Frontal cortex (tissue), 4 donors: ENCODE measurements at places on chromosomes 3 and 15. TPM values are rescaled to one million over a fixed set of nuclear protein-coding genes. Genes with fewer than 3 reads are reported as not detected.
A peak's percentile ranks its signal among the peaks of the same experiment; 100 is the strongest.

DNA sequence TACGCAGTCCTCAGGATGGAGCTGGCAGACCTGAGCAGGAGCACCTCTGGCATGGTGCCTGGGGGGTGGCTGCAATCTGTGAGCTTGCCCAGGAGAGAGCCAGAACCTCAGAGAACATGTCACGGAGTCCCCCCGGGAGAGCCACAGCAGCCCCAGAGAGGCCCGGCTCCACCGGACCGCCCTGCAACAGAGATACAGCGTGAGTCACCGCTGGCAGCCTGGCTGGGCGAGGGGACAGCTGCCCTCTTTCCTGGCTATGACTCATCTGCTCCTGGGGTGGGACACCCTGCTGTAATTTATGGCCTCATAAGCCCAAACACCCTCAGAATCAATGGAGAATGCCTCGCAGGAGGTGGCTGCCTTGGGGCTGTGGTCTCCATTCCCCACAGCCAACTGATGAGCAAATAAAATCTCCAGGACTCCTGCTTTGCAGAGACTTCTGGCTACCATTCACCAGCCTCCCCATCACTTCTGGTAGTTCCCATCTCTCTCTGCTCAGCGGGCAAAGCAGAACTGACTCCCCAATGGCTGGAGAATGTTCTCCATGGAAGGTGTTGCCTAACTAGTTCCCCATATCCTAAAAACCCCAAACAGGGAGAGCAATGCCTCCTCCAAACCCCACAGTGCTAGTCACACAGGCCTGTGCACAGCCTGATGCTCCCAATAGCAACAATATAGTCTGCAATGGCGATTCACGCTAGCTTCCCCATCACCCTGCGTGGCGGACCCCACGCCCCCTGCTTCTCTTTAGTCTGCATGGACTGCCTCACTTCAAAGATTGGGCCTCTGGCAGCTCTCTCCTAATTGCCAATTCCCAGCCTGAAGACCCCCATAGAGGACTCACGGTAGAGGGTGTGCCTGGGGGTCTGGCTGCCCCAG lies 21.6 kb downstream of the ACSBG1 start:
- DNase-seq = peak; percentile 65

DNA sequence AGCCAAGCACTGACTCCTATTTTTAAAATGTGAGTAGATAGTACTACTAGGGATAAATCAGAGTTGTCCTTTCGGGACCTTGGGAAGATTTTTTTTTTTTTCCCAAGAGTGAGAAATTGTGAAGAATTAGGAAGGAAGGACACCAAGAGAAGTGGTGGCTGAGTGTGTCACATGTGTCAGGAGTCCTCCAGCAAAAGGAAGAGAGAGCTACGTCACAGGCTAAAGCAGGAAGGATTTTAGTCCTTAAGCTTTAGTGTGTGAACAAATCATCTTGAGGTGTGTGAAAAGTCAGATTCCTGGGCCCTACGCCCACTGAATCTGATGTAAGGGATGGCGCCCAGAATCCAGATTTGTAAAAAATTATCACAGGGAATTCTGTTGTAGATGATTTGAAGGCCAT lies 172.7 kb downstream of the SERPINI1 start:
- no peak for DNase-seq

DPPA2 gene
- total RNA-seq = not detected

DNA sequence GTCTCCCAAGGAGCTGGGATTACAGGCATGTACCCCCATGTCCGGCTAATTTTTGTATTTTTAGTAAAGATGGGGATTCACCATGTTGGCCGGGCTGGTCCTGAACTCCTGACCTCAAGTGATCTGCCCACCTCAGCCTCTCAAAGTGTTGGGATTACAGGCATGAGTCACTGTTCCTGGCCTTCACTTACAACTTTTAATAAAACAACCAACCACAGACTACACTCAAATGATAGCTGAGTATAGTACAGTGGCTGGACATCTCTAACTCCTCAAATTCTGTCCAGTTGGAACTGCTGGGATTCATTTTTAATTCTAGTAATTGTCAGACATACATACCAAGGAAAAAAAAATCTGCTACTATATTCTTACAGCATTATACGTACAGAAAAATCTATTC lies 71.0 kb downstream of the PBRM1 start:
- no peak for DNase-seq

P2RY1 gene
- 33.8 TPM for total RNA-seq

DNA sequence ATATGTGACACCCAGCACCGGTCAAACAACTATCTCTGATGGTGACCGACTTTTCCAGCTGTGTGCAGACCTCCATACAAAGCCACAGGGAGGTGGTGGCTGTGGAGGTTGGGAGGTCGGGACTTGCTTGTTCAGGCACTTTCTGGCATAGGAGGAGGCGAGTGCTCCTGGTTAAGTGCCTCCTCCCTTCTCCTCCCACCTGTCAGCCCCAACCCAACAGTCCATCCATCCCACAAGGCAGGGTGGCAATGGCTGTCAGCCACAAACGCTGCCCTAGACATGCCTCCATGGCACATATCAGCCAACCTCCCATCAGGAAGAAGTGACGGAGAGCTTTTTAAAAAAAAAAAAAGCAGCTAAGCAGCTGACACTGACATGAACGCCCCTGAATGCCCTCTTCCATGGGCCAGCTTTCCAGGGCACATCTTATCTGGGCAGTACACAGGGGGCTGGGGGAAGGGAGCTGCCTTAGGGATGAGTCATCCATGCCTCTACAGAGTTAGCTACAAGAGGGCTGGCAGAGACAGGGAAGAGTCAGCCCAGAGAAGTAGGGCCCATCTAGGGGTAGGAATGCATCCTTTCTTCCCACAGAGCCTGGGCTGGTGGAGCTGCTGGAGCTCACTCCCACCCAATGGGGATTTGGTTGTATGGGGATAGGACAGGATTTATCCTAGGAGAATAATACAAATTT lies 41.2 kb downstream of the CCDC12 start:
- DNase-seq = peak; percentile 65

DNA sequence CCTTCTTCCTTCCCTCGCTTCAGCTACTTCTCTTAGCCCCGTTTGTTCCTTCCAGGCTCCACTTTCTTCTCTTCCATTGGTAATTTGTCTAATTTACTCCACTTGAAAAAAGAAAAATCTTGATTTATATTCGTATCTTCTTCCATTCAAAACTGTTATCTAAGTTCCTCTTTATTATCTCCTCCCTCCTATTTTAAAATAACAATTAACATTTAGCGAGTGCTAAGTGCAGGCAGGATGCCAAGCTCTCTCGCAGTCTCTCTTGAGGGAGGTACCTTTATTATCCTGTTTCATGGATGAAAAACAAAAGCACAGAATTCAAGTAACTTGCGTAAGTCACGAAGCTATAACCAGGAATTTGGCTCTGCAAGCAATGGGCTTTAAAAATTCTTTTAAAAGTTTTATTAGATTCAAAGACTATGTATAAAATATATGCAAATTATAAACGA lies 418.9 kb upstream of the NAALADL2 start:
- no peak for DNase-seq

SPINK8 gene
- total RNA-seq = not detected

DNA sequence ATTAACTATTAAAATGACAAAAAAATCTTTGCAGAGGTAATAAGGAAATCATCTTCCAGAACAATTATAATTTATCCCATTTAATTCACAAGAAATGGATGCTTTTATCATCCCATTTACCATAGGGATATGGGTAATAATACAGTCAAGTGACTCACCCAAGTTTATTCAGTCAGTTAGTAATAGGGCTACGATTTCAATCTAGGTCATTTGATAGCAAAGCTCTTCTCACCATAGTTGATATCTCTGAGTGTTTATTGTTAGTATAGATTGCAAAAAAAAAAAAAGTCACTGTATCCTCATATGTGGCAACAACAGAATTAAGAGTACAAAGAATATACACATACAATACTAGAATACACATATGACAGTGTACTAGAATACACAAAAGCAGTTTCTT lies 797.1 kb downstream of the ROBO1 start:
- no peak for DNase-seq

GRCh38 chr15:29872716-29873115 lies 50.4 kb upstream of the TJP1 start:
- DNase-seq = no peak

- DNase-seq = no peak
Observed at GRCh38 chr3:65371053-65371452, 667.7 kb downstream of the MAGI1 start.

PLOD2 gene
- total RNA-seq = 14.7 TPM

DNA sequence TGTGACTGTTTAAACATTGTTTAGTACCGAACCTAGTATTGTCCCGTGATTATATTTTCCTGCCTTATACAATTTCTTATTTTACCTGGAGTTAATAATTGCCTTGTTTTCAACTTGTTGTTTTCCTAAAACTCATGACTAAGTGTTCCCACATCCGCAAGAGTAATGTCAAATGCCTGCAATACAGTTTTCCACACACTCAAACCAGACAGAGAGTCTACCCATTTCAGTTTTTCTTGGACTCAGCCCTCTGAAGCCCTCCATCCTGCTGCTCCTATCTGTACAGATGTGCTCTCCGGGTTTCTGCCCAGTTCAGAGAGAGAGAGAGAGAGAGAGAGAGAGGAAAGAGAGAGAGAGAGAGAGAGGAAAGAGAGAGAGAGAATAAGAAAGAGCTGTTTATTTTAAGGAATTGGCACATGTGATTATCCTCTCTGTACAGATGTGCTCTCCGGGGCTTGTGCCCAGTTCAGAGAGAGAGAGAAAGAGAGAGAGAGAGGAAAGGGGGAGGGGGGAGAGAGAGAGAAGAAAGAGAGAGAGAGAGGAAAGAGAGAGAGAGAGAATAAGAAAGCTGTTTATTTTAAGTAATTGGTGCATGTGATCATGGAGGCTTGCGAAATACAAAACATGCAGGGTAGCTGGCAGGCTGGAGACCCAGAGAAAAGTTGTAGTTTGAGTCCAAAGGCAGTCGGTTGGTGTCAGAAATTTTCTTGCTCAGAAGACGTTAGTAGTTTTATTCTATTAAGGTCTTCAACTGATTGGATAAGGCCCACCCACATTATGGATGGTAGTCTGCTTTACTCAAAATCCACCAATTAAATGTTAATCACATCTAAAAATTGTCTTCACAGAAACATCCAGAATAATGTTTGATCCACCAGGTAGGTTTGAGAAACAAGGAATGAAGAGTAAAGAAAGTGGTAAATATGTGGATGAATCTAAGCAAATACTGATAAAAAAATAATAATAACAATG lies 104.1 kb upstream of the GOLGA8J start:
- DNase-seq = no peak

MFN1 gene
- 109 TPM for total RNA-seq

DNA sequence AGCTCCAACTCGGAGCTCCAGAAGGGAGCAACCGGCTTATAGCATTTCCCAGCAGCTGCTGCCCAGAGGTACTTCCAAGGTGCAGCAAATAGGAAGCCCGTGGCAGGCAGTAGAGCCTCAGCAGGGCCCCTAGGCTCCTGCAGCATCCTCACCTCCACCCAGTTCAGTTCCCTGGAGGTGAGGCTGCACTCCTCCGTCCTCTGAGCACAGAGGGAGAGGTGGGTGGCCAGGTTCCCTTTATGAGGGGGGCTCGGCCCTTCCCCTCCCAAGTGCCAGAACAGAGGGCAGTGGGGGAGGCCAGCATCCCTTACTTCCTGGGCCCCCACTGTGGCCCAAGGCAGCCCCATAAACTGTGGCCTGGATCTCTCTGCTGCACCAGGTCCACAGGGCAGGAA lies 150.2 kb downstream of the ATP10A start:
- DNase-seq = no peak

DNA sequence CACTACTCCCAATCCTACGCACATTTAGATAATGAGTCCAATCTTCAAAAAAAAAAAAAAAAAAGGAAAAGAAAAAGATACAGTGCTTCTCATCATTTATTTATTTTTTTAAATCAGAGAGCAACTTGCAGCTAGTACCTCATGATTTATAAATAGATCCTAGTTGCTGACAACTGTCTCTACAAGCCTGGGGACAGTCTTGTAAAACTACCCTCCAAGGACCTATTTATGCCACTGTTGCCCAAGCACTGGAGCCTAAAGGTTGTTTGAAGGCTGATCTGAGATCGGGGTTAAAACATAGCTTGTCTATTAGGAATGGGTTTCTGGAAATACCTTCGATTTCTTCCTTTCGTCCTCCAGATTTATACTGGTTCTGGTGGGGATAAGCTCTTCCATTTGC lies 14.7 kb downstream of the GABRR3 start:
- no peak for DNase-seq

GRCh38 chr3:59797533-59797932 lies 747.7 kb upstream of the CFAP20DC start:
- no peak for DNase-seq

RARRES1 gene
- total RNA-seq = 4.5 TPM

DNA sequence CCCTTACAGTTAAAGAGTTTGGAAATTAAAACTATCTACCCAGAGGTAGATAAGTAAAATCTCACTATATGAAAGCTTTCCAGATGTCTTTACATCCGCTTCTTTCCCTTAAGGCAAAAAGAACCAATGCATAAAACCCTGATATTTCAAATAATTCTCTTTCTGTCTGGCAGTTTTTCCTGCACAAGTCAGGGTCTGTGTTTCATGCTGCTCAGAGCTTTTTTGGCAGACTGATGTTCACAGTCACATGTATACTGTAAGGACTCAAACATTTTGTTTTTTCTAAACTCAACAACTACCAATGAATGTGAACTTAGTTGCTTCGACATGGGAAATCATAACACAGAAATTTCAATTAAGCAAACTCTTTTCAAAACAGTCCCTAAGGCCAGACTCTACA lies 988.4 kb downstream of the EPHA3 start:
- no peak for DNase-seq

GRCh38 chr3:133138017-133138416 lies 99.8 kb downstream of the TMEM108 start:
- DNase-seq = no peak

- no peak for DNase-seq
Observed at GRCh38 chr3:159781867-159782266, 206.8 kb upstream of the IL12A start.

KLHL40 gene
- total RNA-seq = 0.41 TPM

DNA sequence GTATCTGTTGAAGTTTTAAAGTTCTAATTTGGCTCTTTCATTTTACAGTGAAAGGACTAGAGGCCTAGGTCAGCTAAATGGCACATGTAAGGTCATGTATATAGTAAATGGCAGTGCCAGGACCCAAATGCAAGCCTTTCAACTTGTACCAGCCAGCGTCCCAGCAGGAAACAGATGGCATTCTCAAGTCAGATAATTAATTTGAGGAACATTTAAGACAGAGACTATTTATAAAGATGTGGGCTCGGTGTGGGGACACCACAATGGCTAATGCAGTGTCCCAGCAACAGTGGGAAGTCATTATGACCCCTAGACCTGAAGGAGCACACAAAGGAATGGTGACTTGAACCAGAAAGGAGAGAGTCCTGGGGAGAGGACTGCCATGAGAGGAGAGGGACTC lies 6.1 kb downstream of the MINDY4B start:
- DNase-seq = no peak

THBS1 gene
- total RNA-seq = 57.1 TPM

SLC26A6 gene
- total RNA-seq = 4.1 TPM

- no peak for DNase-seq
Observed at GRCh38 chr15:86857701-86858100, 778.0 kb downstream of the AGBL1 start.
